ENCODE measurements at places on chromosomes 1 and 21.

- peak; percentile 61 for DNase-seq
Observed at GRCh38 chr1:7646981-7647901, 123.9 kb upstream of the VAMP3 start.

- DNase-seq: no peak
Observed at GRCh38 chr1:67726224-67726623, 41.2 kb downstream of the GADD45A start.

DNA sequence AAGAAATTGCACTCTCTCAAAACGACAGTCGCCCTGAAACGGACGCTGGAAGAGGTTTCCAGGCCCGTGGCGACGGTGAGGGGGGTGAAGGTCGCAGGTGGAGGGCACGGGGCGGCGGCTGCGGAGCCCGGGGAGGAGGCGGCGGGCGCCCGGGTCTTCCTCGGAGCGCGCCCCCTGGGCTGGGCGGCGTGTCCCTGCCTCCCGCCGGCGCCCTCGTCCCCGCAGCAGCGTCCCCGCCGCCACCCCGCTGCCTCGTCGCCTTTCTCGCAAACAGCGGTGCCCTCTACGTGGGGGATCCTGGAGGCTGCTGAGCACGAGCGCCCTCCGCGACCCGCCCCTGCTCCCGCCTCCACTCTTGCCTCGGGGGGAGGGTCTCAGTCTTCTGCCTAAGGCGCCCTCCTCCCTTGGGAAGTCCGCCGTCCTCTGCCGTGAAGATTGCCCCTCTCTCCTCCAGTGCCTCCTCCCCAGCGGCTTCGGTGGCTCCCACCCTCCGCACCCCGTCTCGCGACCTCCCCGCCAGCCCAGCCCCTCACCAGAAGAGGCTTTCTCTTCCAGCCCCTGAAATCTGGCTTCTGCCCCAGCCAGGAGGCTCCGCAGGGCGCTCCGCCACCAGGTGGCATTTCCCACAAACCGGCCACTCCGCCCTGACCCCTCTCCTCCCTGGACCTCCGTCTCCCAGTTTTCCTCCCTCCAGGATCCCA lies 227.4 kb downstream of the SDCCAG8 start:
- no peak for DNase-seq

GRCh38 chr1:101474039-101474665 lies 237.3 kb downstream of the S1PR1 start:
- DNase-seq: no peak

DNA sequence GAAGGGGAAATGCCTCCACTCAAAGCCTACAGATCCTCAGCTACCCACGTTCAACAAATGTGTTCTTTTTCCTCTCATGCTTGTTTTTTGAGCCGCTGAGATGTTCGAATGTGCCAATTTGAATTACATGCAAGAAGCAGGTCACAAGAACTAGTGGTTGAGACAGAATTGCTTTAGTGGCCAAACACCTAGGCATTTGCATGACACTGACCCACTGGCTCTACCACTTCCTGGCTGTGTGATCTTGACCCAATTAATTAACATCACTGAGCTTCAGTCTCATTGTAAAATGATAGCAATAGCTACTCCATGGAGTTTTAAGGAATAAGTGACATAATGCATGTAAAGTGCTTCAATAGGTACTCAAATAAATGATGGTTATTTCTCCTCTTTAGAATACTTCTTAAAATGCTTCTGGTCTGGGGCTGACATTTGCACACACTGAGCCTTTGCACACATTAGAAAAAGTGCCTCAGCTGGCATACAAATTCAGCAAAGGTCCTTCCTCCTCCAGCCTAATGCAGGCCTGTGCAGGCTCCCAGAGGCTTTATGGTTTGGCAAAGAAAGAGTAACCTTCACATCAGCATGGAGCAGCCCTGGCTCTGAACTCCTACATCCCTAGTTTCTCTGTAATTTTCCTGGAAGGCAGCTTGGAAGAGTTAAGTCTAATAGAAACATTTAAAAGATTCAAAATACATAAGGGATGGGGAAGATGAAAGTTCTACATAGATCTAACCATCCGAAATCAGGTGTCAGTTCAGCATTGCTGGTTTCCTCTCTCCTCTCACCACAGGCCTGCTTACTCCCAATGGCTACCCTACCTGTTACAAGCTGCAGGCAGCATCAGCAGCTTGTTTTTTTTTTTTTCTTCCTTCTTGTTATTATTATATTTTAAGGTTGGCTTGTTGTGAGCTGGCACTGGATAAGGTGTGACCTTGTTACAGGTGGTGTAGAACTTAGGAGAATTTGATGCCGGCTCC lies 107.4 kb downstream of the TBX19 start:
- no peak for DNase-seq

DNA sequence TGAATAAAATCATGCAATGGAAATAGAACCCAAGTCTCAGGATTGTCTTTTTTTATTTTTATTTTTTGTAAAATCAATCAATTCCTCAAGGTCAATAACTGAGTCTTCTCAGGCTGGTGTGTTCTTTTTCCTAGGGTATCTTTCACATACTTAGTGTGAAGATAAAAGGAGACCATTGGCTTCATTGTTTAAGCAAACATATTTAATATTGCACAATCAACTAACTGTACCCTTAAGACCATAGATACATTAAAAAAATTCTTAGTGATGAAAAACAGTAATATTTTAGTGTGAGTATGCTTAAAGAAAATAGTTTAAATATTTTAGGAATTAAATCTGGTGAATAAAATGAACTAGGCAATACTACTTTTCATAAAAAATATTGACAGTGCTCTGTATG lies 31.4 kb downstream of the PDE4B start:
- DNase-seq: no peak
